GM23338 (cell line): ENCODE measurements at places on chromosomes 7 and 10. TPM values are rescaled to one million over a fixed set of nuclear protein-coding genes. Genes with fewer than 3 reads are reported as not detected.

Gene FFAR4
- not detected in 2 replicates for total RNA-seq

GRCh38 chr7:158107806-158108205 lies 479.8 kb downstream of the PTPRN2 start:
- no peaks in the 10 kb centered on the region for H3K4me1 ChIP-seq
- H3K4me3 ChIP-seq = no peak overlapping the region
- no peaks in the 10 kb centered on the region for H3K27me3 ChIP-seq
- no peak for DNase-seq

Gene EN2
- total RNA-seq = not detected in 2 replicates

Gene MDFIC
- 5.2 and 9.8 TPM in 2 replicates for total RNA-seq

DNA sequence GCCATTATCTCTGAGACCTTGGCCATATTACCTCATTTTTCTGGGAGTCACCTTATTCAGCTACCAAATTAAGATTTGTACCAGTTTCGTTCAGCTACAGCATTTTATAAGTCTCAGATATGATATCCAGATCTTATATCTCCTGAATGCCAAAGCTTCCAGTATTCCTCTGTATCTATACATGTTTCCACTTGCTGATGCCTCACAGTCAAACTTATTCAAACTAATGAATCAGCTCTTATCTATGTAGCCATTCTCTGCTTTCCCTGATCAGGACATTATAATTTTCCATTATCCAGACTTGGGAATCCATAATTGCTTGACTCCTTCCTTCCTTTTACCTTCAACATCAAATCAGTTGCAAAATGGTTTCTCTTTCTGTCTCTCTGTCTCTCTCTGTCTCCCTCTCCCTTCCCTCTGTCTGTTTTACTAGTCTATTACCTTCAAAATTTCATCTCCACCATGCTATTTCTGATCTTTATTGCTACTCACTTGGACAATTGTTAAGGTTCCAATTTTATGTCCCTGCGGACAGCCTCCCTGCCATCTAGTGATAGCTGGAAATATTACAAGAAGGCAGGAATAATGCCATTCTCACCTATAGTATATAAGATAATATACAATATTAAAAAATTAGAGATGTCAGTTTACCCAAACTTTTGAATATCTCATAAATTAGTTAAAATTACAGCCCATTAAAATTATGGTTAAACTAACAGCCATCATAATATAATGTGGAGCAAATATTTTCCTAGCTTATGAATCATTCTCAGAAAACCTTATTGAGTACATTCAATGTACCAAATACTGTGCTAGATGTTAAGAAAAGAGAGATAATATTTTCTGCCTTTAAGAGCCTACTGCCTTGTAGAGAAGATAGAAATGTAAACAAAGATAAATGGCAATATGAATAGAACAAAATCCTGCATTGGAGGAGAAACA lies 89.8 kb downstream of the PCLO start:
- no peaks in the 10 kb centered on the region for H3K36me3 ChIP-seq
- no peak for DNase-seq
- H3K4me3 ChIP-seq = no peak overlapping the region
- no peak overlapping the region for H3K27ac ChIP-seq
- no peaks in the 10 kb centered on the region for H3K27me3 ChIP-seq
- no peaks in the 10 kb centered on the region for H3K4me1 ChIP-seq
